Stimulated activated CD4-positive, alpha-beta T cell treated with anti-CD3 and anti-CD28 coated beads, Interleukin-1b, Interleukin-23, amount 100 ng/mL, for 24 hours (primary cell): ENCODE measurements at places on chromosomes 11 and 22.

DNA sequence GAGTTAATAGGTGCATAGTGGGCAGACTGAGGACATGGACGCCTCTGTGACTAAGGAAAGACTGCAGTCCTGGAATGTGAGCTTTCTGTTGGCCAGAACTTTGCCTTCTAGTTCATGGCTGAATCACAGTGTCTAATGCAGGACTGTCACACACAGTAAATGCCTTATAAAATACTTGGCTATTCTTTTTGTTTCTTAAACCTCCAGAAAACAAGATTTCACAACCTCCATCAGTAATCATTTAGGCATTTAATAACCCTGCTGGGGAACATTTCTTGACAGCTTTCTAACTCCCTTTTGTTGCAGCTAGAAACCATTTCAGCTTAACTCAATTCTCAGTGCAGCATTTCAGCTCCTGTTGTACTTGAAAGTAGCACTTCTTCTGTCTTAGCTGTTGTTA lies 335.8 kb upstream of the DDI1 start:
- no peak for DNase-seq

DNA sequence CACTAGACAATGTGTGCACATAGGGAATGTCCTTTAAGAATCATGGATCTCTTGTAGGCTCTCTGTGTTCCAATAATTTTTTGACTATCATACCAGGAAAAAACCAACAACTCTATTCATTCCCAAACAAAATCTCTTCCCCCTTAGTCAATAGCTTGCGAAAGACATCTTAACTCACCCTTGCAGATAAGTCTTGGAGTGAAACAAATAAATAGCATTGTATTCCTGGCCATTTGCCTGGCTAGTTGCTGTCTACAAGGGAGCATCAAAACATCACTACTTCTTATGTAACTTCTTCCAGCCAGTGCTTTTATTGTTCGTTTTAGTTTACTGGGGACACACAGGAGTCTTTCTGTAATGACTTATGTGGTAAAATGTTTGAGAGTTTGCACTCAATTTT lies 29.4 kb downstream of the SCN3B start:
- no peak for DNase-seq

DNA sequence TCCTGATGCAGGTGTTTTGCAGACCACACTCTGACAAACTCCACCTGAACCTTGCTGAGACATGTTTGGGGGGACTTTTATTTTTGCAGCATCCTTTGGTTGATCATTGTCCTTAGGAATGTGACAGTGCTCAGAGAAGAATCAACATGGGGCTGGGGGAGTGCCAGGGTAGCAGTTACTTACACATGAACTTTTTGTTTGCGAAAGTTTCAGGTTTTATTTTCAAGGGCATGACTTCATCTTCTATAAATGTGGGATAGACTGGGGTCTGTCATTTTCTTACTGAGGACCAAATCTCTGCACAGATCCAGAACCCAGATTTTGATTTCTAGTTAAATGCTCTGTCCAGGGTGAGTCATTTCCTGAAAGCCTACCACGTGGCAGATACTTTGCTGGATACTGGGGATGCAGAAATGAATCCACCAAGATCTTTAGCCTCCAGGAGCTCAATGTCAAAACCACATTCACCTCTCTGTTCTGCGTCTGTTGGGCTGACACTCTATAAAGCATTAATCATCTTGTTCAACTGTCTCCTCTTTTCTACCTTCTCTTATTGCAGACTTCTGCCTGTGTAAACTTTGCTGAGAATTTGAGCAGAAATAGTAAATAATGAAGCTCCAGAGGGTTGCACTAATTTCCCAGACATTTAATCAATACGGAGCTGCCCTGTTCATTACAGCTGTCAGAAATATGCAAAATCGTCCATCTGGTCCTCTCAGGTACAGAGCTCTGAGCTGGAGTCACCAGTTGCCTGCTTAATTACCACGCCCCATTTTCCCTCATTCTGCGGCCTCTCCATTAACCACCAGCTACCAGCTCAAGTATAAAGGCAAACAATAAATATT lies 387.9 kb downstream of the MIAT start:
- no peak for DNase-seq

DNA sequence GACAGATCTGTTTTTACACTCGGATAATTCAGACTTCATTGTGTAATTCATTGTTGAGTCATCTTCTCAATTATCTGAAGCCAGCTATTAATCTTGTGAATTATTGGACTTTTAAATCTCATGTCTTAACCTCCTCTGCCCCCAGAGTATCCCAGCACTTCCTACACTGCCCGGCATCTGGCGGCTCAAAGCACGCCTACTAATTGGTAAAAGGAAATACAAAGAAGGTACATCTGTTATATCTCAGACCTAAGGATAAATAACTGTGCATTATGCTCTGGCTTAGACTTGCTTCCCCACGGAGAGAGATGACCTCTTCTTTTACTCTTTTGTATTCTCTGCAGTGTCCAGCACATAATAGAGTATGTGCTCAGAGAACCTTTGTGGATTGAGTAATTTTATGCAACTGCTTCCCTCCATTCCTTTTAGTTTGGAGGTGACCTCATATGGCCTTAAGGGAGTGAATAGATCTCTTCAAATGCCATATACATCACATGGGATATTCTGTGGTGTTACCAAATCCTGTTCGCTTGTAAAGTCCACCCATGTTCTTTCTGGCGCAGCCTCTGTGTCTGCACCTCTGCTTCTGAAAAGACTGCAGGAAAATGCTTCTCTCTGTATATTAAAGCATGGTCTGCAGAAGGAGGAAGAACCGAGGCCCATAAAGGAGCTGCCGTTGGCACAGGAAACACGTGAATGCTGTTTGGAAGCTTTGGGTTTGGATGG lies 125.6 kb upstream of the SORL1-AS1 start:
- no peak for DNase-seq

- no peak for DNase-seq
These were observed 412.3 kb downstream of the BRD1 start for GRCh38 chr22:49415151-49415951.

GRCh38 chr11:94151903-94152677 lies 23.4 kb downstream of the PANX1 start:
- DNase-seq, result no peak

DNA sequence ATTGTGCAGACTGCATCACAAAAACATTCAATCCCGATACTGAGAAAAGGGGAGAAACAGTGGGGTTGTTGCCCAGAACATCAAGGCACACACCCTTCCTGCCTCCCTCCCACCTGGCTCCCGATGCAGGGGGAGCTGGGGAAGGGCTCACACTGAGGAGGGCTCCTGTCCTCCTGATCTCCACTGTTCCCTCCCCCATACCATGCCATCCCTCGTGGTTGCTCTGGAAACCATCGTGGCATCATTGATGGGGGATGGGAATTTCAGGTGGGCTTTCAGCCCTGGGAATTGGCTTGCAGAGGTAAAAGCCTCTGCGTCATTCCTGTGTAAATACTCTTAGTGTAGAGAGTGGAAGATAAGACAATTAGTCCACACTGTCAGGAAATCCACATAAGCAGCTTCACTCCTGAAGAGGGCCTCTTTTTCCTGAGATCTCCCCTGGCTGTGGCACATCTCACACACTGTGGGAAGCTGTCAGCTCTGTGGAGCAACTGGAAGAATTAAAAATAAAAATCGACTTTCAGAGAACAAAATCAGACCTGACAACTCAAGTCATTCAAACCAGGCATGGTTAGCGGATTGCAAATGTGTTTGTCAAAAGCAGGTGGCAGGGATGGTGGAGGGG lies 176.0 kb downstream of the CHST1 start:
- no peak for DNase-seq

GRCh38 chr22:29012101-29012433 lies 49.6 kb downstream of the C22orf31 start:
- no peak for DNase-seq

DNA sequence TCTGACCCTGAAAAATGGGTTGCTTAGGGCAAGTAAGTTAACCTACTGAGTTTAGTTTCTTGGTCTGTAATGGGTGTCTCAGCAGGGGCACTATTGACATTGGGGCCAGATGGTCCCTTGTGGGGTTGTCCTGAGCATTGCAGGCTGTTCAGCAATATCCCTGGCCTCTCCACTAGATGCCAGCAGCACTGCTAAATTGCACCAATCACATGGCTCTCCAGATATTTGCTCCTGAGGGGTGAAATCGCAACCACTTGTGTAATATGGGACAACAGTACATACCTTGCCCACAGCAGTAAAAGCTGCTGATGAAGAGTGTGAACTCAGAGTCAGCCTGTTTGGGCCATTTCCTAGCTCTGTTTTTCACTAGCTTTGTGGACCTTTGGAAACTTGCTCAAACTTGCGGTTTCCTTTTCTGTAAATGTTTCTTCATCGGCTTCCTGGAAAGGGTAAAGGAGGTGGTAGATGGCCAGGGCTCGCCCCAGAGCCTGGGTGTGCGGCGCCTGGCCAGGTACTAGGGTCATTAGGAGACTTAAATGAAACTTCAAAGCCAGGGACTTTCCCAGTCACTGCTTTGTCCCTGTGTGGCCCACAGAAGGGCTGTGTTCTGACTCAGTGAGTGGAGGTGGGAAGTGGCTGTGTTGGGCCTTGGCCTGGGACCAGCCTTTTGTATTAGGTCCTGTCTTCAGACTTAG lies 13.0 kb downstream of the NCF4 start:
- no peak for DNase-seq

- DNase-seq, result no peak
These were observed 3.4 kb upstream of the OR8I2 start for GRCh38 chr11:56089697-56090096.

GRCh38 chr11:78347956-78348355 lies 69.7 kb downstream of the GAB2 start:
- no peak for DNase-seq

DNA sequence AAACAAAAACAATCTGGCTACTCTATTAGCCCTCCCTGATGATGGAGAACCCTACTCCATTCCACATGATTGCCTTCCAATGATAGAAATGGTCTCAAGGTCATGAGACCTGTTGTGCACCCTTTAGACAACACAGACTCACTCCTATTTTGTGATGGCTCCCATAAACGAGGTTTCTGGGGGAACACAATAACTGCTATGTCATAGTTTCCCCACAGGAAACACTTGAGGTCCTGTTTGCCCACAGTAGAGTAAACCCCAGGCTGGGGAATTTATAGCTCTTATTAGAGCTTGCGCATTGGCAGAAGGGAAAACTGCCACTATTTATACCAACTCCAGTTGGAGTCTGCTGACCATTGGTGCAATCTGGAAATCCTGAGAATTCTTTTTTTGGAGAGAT lies 28.7 kb downstream of the MIF start:
- no peak for DNase-seq

DNA sequence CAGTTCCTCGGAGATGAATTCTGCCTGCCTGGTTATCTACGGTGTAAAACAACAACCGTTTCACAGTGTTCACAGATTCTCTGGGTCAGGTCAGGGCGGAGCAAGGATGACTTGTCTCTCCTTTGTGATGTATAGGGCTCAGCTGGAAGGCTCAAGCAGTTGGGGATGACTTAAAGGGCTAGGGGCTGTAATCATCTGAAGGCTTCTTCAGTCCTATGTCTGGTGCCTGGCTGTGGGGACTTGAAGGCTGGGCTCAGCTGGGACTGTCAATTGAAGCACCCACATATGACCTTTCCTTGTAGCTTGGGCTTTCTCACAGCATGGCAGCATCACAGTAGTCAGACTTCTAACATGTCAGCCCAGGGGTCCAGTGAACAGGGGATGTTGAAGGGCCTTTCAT lies 29.3 kb downstream of the EIF3F start:
- DNase-seq, result no peak

- no peak for DNase-seq
These were observed 20.8 kb upstream of the TRAF6 start for GRCh38 chr11:36530840-36531239.

GRCh38 chr11:133163463-133164419 lies 368.6 kb downstream of the OPCML start:
- DNase-seq, result no peak

DNA sequence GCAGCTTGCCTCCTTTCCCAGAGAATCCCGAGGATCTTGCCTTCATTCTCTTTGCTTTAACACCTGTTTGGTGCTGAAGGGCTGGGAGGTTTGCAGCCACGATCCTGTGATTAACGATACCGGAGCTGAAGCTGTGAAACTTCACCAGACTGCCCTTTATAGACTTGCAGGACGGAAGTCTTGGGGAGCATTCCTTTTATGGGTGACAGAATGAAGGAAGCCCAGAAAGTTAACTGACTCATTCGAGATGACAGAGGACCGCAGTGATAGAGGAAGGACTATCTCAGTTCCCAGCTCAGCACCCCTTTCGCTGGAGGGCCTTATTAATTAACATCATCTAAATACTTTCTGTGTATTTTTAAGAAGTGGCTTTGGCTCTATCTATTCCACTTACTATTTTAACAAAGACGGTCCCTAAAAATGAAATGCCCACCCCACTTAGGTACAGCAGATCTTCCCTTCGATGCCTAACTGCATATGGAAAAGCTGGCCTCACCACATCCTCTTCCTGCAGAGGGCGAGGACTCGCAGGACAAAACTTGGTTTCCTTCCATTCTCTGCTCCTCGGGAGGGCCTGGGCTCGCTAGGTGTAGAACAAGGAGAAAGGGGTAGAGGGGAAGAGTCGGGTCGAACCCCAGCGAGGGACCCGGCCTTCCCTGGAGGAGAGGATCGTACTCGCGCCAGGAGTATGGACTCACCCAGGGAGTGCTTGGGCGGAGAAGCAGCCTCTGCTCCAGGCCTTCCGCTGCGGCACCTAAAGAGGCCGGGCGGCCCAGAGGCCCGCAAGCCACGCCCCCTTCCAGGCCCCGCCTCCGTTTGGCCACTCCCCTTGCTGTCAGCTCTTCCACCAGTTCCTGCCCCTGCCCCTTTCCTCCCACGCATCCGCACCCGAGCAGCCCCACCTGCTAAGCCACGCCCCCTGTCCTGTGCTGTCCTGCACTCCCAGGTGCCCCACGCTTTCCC lies 30.7 kb upstream of the USP47 start:
- DNase-seq, result no peak

DNA sequence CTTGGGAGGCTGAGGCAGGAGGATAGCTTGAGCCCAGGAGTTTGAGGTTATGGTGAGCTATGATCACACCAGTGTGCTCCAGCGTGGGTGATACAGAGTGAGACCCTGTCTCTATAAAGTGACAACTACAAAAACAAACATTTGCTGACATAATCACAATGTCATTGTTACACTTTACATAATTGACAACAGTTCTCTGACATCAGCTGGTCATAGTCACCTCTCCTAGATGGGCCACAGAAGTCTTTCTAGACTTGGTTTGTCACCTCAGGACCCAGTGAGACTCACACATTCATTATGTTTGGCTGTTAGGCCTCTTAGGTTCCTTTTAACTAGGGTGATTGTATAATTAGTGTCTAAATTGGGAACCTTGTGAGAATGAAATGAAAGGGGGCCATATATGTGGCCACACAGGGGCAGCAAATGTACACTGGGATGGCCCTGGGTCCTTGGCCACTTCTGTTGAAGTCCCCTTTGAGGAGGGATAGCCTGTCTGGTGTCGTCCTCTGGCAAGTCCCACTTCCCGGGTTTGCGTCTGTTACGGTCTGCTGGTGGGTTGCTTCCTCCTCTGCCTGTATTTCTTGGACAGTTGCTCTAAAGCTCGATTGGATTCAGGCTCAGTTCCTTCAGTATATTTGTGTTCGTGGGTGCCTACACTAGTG lies 5.8 kb upstream of the PPIL2 start:
- no peak for DNase-seq

- DNase-seq, result no peak
These were observed 5.5 kb upstream of the FXYD2 start for GRCh38 chr11:117830072-117830471.

- DNase-seq, result no peak
These were observed 25.0 kb upstream of the MYEOV start for GRCh38 chr11:69268911-69269310.
